ENCODE measurements at places on chromosomes 3 and 15.

GRCh38 chr3:129577925-129578786 lies 28.3 kb downstream of the PLXND1 start:
- DNase-seq: no peak

DNA sequence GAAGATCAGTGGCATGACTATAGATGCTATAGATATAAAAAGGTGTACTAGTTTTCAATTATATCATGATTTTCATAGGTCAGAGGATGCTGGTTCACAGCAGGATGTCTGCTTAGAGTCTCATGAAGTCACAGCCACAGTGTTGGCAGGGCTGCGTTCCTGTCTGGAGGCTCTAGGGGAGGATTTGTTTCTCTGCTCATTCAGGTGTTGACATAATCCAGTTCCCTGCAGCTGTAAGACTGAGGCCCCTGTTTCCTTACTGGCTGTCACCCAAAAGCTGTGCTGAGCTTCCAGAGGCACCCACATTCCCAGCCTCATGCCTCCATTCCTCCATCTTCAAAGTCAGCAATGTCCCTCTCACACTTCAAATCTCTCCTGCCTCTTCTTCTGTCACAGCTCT lies 170.7 kb downstream of the OCA2 start:
- no peak for DNase-seq

GRCh38 chr3:115808816-115809215 lies 185.5 kb downstream of the GAP43 start:
- no peak for DNase-seq

DNA sequence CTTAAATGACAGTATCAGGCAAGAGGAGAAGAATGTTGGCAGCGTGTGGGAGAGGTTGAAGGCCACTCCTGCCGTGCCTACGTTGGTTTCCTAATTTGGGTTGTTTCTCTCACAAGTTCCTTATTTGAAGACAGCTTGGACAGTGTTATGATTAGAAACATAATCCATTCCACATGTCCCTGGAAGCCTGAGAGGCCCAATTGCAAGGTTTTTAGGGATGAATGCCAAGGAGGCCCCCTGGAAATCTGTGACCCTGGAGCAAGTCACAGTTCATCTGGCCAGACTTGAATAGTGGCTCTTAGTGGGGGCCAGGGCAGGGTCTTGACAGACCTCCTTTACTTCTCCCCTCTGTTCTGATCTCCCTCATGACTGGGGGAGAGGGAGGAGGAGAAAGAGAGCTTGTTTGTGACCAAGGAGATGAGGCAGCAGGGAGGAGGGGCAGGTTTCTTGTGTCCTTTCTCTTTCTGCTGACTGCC lies 584.4 kb upstream of the TBL1XR1 start:
- no peak for DNase-seq

DNA sequence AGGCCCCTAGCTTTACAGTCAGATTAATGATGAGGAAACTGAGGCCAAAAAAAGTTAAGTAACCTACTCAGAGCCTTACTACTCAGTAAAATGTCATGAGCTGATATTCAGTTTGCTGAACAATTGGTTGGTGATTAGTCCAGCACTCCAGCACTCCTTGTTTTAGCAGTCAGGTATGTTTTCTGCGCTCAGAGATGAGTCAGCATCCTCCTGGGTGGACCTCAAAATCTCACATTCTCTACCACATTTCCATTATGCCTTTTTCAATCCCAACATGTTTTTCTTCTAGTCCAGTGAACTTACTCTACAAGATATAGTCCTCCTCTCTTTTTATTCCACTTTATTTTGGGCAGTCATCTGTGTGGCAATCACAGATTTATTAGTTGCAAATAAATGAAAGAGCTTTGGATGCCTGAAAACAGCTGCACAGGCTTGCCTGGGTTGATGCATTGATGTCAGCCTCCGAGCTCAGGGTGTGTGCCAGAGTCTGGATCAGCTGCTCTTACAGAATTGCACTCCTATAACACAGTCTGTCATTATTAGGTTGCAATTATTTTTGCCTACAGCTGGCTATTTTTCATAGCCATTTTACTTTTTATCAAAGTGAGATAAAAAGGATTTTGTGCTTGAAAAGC lies 133.2 kb downstream of the ARPP21 start:
- no peak for DNase-seq

DNA sequence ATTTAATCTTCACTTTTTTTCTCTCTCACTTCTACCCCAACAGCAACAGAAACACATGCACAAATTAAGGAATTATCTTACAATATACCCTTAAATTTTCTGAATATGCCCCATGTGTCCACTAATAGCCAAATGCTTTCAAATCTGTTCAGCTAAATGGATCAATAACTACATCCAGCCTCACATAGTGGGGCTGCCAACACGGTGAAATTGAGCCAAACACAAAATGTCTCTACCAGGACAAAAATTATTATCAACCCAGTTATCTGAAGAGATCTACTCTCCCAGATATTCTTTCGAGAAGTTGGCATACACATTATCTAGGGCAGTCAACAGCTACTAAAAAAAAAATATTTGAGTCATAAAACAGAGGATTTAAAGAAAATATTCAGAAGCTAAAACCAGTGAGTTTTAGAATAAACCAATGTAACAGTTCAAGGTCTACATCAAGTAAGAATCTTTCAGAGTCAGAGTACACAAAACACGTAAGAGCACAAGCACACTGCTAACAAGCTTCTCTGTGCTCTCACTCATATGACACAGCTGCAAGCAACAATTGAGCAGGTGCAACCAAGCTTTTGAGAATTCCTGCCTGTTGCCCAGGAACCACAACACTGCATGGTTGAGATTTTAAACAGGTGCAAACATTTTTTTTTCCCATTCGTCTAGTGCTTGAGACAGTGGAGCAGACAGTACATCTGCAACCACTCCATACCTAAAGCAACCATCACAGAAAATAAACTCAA lies 247.7 kb downstream of the ZBTB20 start:
- DNase-seq: no peak

GRCh38 chr3:193869221-193870201 lies 266.4 kb upstream of the HES1 start:
- no peak for DNase-seq

- no peak for DNase-seq
Measured at GRCh38 chr3:59262076-59262498, 212.3 kb upstream of the CFAP20DC start.

DNA sequence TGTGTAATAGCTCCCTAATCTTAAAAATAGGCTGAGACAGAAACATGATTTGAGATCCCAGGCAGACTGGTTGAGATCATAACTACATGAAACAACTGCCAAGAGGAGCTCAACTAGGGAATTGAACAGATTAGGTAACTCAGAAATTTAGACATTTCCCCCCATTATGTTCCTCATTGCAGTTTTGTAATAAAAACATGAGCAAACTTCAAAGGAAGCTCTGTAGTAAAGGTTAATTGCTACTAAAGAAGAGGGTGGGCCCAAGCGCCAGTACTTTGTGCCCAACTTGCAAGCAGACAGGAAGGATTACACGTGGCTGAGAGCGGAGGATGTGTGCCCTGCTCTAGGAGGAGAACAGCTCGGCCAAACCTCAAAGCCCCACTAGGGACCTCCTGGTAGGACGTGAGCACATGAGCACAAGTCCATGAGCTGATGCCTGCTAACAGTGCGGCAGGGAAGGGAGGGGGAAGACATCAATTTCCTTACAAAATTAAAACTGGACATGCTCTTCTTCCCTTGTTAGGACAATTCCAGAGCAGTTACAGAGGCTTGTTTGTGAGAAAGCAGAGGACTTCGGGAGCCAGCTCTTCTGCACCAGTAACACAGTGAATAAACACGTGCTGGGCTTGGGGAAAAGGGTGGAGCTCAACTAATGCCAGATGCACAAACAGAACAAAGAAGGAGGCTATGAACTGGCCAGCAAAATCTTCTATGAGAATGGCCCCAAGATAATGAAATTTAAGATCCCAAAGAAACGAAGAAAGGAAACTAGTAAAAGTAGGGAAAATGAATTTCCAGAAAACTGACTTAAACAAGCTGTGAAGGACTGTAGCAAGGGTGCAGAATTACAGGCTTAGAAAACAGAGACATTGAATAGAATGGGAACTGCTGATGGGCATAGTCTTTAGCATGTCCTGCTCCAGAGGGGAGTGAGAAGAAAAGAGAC lies 275.5 kb downstream of the MECOM start:
- peak; percentile 24 for DNase-seq

- no peak for DNase-seq
Measured at GRCh38 chr15:45225506-45226273, 26.3 kb upstream of the SLC28A2 start.

DNA sequence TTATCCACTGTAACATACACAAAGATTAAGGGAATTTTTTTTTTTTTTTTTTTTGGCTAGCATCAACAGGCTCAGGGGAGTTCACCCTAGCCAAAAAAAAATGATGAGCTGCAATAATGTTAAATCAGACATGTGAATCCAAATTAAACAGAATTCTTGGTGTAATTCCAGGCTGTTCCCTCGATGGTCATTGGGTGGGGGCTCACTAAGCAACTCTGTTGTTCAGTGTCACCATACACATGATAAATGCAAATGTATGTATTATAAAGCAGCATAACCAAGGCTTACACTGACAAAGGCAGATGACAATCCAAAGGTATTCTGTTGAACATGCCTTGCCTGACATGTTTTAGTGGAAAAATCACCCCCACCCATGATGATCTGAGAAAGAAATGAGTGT lies 29.0 kb downstream of the IL1RAP start:
- no peak for DNase-seq

GRCh38 chr3:16329826-16330129 lies 64.8 kb downstream of the OXNAD1 start:
- DNase-seq: no peak

DNA sequence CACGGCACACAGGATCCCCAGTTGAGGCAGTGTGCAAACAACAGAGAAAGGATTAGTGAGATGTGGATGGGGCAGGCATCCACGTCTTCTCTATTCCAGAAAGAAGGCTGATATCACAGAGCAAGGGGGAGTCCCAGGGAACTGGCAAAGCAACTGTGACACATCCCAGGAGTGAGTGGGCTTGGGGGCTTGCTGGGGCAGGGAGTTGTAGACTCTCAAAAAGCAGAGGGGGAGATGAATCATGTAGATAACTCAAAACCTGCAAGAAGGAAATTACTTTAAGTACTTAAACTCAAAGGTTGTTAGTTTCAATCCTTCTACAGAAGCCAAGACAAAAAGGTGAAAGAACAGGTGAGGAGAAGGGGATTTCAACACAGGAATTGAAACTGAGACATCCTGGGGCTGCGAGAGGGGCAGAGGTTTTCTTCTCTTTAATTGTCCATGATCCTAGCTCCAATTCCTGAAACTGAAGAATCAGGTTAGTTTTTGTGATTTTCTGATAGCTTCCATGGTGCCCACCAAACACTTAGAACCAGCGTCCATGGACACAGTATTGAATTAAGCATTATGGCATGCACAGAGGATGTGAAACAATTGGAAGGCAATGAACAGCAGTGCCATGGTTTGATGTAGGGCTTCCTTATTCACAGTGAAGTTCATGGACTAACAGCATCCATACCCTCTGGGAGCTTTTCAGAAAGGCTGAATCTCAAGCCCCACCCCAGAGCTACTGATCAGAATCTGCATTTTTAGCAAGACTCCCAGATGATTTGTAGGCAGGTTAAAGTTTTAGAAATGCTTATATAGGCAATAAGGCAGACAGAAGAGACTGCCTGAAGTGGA lies 52.0 kb downstream of the CCR3 start:
- DNase-seq: no peak

GRCh38 chr15:66832664-66833063 lies 130.6 kb downstream of the SMAD6 start:
- no peak for DNase-seq

- no peak for DNase-seq
Measured at GRCh38 chr3:10602769-10603768, 97.7 kb upstream of the ATP2B2 start.

- DNase-seq: no peak
Measured at GRCh38 chr3:98746882-98747281, 16.3 kb upstream of the ST3GAL6 start.

DNA sequence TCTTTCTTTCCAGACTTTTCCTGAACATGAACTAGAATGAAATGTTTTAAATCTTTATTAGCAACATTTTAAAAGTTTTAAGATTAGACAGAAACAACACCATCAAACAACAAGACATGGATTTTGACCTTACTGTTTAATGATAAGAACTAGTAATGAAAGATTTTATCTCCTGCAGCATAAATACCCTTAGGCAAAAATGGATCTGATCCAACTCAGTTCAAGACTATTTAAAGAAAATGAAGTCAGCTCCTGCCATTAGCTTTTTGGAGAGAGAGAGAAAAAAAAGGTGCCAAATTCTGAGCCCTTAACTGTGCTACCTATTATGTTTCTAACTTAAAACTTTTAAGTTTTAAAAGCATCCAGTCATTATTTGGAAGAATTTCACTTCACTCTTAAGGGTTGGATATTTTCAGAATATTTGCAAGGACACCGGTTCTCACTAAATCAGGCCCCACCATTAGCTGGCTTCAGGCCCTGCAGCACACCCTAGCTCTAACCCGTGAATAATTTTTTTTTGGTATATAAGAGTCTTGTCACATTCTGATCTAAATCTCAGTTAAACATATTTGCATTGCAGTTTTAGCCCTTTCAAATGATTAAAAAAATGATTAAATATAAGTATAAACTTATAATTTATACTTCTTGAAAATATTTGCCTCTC lies 60.0 kb downstream of the NR1I2 start:
- DNase-seq: no peak

DNA sequence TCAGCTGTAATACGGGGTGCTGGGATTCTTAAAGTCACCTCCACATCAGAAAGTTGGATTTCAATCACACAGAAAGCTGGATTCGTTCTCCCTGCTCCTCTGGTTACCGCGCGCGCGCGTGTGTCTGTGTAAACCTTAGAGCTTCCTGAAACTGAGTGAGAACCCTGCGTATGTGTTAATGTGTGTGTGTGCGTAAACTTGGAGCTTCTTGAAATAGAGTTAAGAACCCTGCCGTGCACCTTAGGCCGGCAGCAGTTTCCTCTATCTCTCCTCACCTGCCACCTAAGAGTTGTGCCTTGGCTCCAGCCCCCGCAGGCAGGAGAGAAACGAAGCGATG lies 531 bp downstream of the LZTFL1 start:
- DNase-seq: peak; percentile 24

DNA sequence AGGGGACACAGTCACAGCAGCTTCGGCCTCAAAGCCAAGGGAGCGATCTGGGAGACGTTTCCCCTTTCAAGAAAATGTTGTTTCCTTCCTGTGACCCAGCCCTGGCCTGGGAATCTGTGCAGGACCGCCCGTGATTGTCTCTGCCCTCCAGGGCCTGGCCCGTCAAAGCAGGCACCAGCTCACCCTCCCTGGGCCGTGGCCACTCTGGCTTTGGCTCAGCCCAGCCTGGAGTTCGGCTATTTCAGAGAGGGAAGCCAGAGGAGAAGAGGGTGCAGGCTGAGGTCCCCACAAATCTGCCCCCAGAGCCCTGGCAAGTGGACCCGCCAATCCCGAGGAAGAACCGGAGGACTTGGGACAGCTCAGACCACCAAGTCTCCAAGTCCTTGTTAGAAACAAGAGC lies 12.7 kb downstream of the GATA2 start:
- no peak for DNase-seq
